ENCODE measurements at places on chromosomes 2 and 18. TPM values are rescaled to one million over a fixed set of nuclear protein-coding genes. Genes with fewer than 3 reads are reported as not detected.

GRCh38 chr2:19611491-19612332 lies 253.3 kb upstream of the OSR1 start:
- DNase-seq, result no peak

The CHCHD5 gene
- 46.0 TPM for polyA plus RNA-seq

- no peak for DNase-seq
Measured at GRCh38 chr18:59129951-59130703, 9.6 kb upstream of the SEC11C start.

- DNase-seq, result no peak
Measured at GRCh38 chr2:114495046-114495445, 52.6 kb downstream of the DPP10 start.

The ALPG gene
- not detected for polyA plus RNA-seq

The MBOAT2 gene
- polyA plus RNA-seq, result 9.4 TPM

GRCh38 chr2:219442256-219443015 lies 7.8 kb downstream of the SPEG start:
- DNase-seq, result no peak

The POTEE gene
- not detected for polyA plus RNA-seq
